Activated B cell treated with CpG ODN at 0.5 μM for 24 hours (primary cell): ENCODE measurements at places on chromosomes 11 and 22.

DNA sequence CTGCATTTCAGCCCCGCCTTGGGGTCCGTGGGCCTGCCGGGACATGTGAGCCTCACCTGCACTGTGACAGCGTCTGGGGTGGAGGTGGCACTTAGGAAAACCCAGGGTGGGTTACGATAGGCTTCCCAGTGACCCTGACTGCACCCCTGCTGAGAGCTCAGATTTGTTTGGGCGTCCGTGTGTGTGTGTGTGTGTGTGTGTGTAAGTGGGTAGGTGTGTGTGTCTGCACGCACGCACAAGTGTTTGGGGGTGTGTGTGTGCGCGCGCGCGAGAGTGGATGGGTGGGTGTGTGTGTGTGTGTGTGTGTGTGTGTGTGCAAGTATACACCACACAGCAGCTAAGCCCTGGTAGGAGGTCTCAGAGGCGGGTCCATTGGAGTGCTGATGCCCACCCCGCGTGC lies 12.1 kb upstream of the ARHGAP8 start:
- peaks cover 8% of the 10 kb centered on the region for H3K27me3 ChIP-seq
- peaks cover 3% of the 10 kb centered on the region for H3K4me1 ChIP-seq
- no peak overlapping the region for H3K27ac ChIP-seq

DNA sequence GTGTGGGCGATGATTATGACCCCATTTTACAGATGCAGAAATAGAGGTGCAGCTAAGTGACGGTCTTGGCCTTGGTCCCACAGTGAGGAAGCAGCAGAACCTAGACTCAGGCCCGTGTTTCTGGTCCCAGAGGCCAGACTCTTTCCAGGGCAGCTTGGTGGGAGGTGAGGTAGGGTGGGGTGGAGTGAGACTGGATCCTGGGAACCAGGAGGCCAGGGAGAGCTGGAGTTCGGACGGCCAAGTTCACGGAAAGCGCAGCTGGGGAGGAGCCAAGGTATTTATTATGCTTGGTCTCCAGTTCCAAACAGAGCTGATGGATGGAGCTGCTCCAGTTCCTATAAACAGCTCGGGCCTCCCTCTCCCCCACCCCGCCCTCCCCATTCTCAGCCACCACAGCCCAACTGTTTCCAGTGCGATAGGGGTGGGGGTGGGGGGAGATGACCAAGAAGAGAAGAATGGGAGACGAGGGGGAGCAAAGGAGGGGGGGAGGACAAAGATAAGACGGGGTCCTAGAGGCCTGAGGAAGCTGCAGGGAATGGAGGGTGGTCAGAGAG lies 16.2 kb downstream of the LRRC32 start:
- no peak overlapping the region for H3K4me3 ChIP-seq
- H3K27me3 ChIP-seq = peaks cover 10% of the 10 kb centered on the region
- DNase-seq = no peak

DNA sequence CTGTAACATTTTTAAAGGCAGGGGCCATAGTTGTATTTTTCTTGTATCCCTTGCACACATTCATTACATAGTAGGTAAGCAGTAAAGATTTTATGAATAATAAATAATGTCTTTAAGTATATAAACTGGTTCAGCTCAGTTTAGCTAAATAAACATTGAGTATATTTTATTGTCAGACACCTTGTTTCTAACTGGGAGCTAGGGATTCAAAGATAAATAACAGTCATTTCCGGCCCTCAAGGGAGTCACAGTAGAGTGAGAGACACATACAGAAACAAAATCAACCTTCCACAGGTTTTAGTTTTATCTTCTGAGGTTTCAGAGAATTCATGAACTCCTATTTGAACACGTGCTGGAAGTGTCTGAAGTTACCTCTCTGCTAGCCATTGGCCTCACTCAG lies 760.2 kb downstream of the DLG2 start:
- no peaks in the 10 kb centered on the region for H3K27me3 ChIP-seq
- no peak overlapping the region for H3K4me3 ChIP-seq
- H3K4me1 ChIP-seq = no peaks in the 10 kb centered on the region
- no peaks in the 10 kb centered on the region for H3K36me3 ChIP-seq

DNA sequence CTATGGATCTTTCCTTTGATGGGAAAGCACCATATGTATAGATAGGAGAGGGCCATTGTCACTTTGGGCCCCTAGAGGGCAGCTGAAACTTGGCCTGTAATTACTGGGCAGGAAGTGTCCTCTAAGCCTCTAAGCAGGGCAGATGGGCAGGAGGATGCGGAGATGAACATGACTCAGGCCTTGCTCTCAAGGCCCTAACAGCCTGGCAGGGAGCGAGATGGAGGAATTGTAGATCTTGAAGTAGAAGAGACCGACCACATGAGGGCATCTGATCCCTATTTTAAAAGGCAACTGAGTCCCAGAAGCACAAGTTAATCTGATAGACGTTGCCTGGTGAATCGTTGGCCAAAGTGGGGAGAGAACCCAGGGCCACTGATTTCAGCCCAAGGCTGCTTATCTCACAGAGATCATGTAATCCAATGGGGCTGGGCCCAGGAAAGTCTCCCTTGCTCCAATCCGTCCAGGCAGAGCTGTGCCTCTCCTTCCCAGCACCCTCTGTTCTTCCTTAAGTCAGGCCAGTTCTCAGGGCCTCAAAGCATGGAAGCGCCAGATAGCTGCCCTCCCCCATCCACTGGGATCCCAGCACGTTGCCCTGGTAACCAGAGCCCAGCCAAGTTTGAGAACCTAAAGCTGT lies 2.5 kb upstream of the SEPTIN3 start:
- H3K36me3 ChIP-seq = no peaks in the 10 kb centered on the region
- H3K27ac ChIP-seq = no peak overlapping the region
- no peaks in the 10 kb centered on the region for H3K4me1 ChIP-seq
- H3K27me3 ChIP-seq = peaks cover 10% of the 10 kb centered on the region
- DNase-seq = no peak
- H3K4me3 ChIP-seq = no peak overlapping the region

GRCh38 chr11:94731880-94732601 lies 36.1 kb upstream of the AMOTL1 start:
- no peaks in the 10 kb centered on the region for H3K4me1 ChIP-seq
- H3K27me3 ChIP-seq = no peaks in the 10 kb centered on the region
- no peak overlapping the region for H3K27ac ChIP-seq
- no peak overlapping the region for H3K4me3 ChIP-seq
- H3K36me3 ChIP-seq = no peaks in the 10 kb centered on the region

GRCh38 chr11:19209617-19210370 lies 8.0 kb upstream of the CSRP3 start:
- H3K4me1 ChIP-seq = no peaks in the 10 kb centered on the region
- no peak overlapping the region for H3K4me3 ChIP-seq
- peaks cover 21% of the 10 kb centered on the region for H3K27me3 ChIP-seq

- no peak overlapping the region for H3K4me3 ChIP-seq
- no peaks in the 10 kb centered on the region for H3K4me1 ChIP-seq
- H3K27ac ChIP-seq = no peak overlapping the region
- no peaks in the 10 kb centered on the region for H3K36me3 ChIP-seq
- DNase-seq = no peak
- H3K27me3 ChIP-seq = peaks cover 14% of the 10 kb centered on the region
These were observed 3.8 kb upstream of the CCDC188 start for GRCh38 chr22:20154602-20155187.
